ENCODE measurements at places on chromosomes 6 and 20. TPM values are rescaled to one million over a fixed set of nuclear protein-coding genes. Genes with fewer than 3 reads are reported as not detected.

PRDM13 gene
- not detected for total RNA-seq

GRCh38 chr6:144140867-144141266 is 9.4 kb upstream of the STX11 start:
- DNase-seq, result no peak

SLC12A5 gene
- total RNA-seq, result 0.21 TPM

DNA sequence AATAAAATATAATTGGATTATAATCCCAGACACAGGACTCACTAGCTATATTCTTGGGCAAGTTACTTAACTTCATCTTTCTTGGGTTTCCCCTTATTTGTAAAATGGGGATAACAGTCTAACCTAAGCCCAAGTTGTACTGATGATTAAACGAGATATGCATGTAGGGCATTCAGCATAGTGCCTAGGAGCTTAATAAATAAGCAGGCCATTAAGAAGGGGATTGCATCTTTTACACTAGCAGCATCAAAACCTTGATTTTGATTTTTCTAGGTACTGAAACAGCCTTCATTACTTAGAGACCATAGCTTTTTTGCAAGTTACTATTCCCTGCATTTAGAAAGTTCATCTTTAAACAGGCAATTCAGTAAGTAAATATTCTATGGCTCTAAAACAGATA is 2.2 kb upstream of the QKI start:
- peak; percentile 26 for DNase-seq

GRCh38 chr6:24274441-24275083 is 83.3 kb downstream of the DCDC2 start:
- peak; percentile 35 for DNase-seq

- DNase-seq, result no peak
Observed at GRCh38 chr6:98002678-98003077, 719.7 kb upstream of the MMS22L start.

GRCh38 chr6:160300076-160300695 is 41.6 kb upstream of the SLC22A2 start:
- DNase-seq, result no peak

GRCh38 chr6:12749531-12750379 is 33.2 kb downstream of the PHACTR1 start:
- no peak for DNase-seq

SMLR1 gene
- total RNA-seq, result not detected

GRCh38 chr6:169890049-169890448 is 138.6 kb downstream of the ERMARD start:
- peak; percentile 8 for DNase-seq

KHDRBS2 gene
- 0.41 TPM for total RNA-seq

- peak; percentile 77 for DNase-seq
Observed at GRCh38 chr20:49979030-49979832, 3.5 kb upstream of the SNAI1 start.

SRSF12 gene
- 4.7 TPM for total RNA-seq

- DNase-seq, result peak; percentile 95
Observed at GRCh38 chr6:44219053-44219814, 2.5 kb downstream of the MYMX start.
